ENCODE measurements at places on chromosomes 2 and 18.

GRCh38 chr18:13395577-13395976, 177.0 kb downstream of the LDLRAD4 start:
- no peak for DNase-seq

DNA sequence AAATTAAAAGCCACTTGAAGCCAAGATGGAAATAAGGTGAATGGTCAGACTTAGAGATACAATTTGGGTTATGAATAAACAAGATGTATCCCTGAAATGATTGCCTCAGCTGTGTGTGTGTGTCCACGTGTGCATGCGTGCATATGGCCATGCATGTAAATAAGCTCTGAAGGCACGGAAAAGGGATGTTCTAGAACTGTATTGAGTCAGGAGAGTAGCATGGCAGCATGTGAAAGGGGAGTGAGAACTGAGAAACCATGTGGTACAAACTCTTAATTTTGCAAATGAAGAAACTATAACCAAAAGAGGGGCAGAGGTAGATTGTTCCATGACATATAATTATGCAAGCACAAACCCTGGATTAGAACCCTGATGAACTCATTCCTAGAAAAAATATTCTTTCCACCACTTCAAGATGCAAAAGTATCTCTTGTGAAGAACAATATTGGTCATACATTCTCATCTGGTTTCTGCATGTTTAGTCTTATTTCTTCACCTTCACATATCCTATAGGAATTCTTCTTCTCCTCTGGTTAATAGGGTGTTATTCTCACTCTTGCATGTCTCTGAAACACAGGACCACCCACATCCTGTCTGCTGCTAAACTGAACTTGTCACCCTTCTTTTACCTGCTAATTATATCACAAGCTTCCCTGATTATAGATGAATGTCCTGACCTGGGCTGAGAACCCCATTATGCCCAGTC, 455.8 kb downstream of the SETBP1 start:
- DNase-seq = no peak

GRCh38 chr2:234240917-234241316, 190.4 kb downstream of the SPP2 start:
- no peak for DNase-seq

- DNase-seq = no peak
Measured at GRCh38 chr2:140601342-140601741, 1529.5 kb downstream of the LRP1B start.

DNA sequence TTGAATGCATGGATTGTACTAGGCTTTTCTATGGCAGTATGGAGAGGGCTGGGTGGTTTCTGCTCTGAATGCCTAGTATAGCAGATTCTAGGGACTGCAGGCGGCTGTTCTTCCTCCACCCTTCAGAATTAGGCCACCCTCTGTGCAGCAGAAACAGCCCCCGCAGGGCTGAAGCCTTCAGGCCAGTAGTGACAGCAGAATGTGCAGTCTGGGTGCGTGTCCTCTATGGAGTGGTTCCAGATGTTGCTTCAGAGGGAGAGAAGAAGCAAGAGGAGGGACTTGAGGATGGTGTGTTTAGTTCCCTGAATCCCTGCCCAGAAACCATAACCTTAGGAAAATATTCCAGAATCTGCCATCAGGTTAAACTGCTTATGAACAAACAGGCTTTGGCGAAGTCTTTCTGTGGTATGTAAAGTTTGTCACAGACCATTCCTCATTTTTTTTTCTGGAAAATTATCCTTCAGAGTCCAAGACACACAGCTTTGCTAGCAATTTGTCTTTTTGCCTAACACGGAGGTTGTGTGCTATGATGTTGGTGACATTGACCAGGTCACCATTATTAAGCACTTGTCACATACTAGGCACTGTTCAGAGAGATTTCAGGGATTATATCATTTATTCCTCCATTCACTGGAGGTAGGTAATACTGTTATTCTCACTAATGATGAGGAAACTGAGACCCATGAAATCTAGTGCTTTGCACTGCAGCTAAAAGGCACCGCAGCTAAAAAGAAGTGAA, 21.1 kb downstream of the CASP10 start:
- no peak for DNase-seq

GRCh38 chr2:26000561-26001082, 18.3 kb upstream of the KIF3C start:
- DNase-seq = no peak

- DNase-seq = no peak
Measured at GRCh38 chr2:217650716-217651360, 352.0 kb downstream of the TNS1 start.

GRCh38 chr2:68948710-68949109, 4.0 kb downstream of the GKN2 start:
- no peak for DNase-seq

GRCh38 chr18:59923539-59924196, 23.9 kb downstream of the PMAIP1 start:
- no peak for DNase-seq

DNA sequence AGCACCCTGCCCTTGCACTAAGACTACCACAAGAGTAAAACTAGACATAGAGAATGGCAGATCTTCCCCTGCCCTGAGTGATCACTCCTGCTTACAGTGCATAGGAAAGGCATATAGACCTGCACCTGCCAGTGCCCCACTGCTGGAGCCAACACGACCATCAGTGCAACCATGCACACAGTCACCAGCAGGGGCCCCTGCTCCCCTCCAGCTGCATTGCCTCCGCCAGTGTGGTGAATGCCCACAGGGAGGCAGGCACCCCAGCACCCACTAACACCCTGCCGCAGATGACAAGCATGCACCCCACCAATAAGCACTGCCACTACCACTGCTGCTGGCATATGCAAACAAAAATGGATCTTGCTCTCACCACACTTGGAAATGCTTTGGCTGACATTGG, 478.8 kb downstream of the ADCYAP1 start:
- DNase-seq = no peak

- no peak for DNase-seq
Measured at GRCh38 chr2:31383471-31384153, 30.9 kb downstream of the XDH start.

DNA sequence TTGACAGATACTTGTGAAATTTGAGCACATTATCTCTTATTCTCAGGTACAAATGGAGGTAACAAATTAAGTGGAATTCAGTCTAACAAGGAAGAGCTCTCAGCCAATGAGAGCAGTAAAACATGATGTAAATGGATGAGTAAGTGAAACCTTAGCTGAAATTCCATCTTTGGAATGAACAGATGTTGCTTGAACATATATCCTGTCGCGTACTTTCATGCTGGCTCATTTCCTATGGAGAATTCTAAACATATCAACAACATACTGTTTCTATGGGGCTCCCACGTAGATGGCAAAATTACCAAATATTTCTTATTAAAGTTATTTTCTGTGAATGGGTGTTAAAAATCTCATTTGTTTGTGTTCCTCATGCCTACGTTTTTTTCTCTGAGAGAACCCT, 256.3 kb upstream of the LINC00305 start:
- no peak for DNase-seq

DNA sequence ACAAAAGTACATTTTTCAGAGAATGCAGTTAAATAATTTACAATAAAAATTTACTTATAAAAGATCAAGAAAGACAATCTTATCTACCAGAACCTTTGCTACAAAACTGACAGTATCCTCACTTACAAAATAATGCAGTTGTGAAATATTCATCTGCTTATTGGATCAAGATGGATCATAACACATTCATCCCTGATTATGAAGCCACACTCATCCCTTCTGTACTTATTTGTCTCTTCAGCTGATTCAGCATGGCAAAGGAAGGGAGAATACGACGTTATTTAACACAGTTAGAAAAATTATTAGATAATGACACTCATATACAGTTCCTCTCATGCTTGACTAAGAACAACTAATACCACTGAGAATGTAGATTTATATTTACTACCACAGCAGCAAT, 46.4 kb downstream of the TCF4 start:
- no peak for DNase-seq

DNA sequence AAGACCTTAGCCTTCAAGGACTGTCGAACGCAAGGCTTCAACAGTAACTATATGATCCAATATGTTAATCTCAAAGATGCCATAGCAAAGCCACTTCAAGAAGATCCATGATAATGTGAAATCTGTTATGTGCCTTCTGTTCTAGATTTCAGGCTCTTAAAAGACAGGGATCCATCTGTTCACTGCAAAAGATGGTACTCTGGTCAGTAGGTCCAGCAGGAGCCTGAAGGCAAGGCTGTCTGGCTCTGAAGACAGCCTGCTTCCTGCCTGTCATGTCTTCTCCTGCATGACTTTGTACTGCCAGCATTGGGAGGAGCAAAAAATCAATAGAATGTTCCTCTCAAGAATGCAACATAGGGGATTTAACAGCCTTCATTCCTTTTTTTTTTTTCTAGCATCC, 270.8 kb upstream of the PARD3B start:
- DNase-seq = no peak
